ENCODE measurements at places on chromosomes 5 and 9.

GRCh38 chr5:124232515-124232914 is 513.9 kb downstream of the ZNF608 start:
- no peak for DNase-seq

GRCh38 chr5:169988947-169989346 is 8.7 kb upstream of the INSYN2B start:
- no peak for DNase-seq

GRCh38 chr9:4923580-4924544 is 61.2 kb upstream of the JAK2 start:
- DNase-seq = no peak

- DNase-seq = no peak
Measured at GRCh38 chr9:91415290-91415689, 8.3 kb downstream of the NFIL3 start.

- no peak for DNase-seq
Measured at GRCh38 chr9:113927277-113927676, 51.2 kb downstream of the ZNF618 start.

Data from NCI-H1092 (cell line).